Stimulated activated CD4-positive, alpha-beta T cell treated with anti-CD3 and anti-CD28 coated beads, Interleukin-4, amount 100 ng/mL, for 4 hours (primary cell): ENCODE measurements at places on chromosomes 16 and 17.

- DNase-seq = no peak
Observed at GRCh38 chr16:5378531-5378930, 280.9 kb upstream of the EEF2KMT start.

- peak; percentile 43 for DNase-seq
Observed at GRCh38 chr16:11140098-11140375, 116.0 kb downstream of the SOCS1 start.

DNA sequence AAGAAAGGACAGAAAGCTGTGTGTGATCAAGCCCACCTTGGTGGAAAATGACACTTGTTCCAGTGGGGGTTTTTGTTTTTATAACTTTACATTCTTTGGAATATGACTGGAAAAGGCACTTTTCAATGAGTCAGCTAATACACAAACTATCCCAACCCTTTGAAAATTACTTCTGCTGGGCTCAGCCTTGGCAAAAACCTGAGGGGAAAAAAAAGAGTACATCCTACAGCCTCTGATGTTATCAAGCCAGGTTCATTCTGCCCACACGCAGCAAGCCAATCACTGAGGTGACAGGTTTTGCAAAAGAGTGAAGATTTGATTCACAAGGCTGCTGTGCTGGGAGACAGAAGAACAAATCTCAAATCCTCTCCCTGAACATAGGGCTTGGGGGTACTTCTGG lies 484.5 kb upstream of the ERCC4 start:
- no peak for DNase-seq

DNA sequence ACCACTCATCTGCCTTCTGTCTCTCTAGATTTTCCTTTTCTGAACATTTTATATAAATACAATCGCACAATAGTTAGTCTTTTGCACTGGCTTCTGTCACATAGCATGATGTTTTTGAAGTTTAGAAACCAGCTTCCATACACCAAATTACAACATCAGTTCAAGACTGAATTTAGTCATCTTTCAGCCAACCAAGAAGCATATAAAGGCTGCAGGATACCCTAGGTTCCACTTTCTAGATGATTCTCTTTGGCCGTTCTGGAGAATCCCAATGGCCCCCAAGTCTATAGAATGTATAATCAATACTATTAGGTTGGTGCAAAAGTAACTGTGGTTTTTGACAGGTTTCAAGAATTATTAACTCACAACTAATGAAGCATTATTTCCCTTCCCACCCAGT lies 19.4 kb downstream of the SCPEP1 start:
- no peak for DNase-seq

DNA sequence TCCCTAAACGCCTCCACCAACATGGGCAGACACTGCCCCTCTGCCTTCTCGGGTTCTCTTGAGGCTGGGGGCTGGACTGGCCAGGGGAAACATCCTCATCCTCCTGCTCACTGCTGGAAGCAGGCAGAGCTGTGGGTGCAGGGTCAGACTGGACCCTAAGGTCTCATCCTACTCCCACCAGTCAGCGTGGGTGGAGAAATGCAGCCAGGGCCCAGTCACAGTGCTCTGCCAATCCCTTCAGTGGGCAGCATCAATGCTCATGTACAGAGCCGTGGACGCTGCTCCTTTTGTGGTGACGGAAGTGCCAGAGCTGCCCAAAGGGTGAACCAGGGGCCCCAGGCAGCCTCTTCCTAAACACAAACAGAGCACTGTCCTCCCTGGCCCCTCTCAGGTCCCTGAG lies 13.4 kb upstream of the TBX2 start:
- DNase-seq = no peak

DNA sequence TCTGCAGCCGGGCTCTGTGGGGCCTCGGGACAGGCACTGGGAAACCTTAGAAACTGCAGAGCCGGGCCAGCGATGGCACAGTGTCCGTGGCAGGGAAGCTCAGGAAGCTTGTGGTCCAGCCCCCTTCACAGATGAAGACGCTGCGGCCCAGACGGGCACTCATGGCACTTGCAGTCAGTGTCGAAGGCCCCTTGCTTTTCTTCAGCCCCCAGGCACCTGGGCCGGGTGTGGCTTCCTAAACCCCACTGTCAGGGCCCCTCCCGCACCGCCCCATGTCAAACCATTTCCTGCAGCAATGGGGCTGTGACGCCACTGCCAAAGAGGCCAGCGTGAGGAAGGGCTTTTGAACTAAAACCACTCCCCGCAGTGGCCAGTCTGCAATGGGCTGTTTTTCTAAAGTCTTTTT lies 164.0 kb downstream of the LAT start:
- peak; percentile 47 for DNase-seq

DNA sequence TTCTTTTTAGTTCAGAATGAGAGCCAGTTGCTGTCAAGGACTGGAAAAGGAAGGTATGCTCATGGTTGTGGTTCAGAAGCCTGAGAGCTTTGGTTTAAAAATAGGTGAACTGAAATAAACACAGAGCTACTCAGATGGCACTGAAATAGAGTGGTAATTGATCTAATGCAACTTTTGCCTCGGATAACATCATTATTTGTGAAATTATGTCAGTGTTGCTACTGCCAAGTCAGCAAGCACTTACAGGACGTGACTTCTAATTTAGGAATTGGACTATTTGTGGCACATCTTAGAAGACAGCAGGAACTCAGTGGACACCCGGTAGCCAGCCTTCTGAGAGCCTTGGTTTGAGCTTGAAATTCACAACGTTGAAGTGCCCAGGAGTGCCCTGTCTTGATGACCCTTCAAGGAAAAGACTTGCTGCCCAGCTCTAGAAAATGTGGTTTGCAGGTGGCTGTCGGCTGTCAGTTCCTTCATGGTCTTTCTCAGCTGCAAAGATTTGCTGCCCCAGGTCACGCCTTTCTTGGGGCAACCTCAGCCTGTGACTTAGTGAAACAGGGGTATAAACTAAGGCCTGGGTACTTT lies 42.0 kb upstream of the XYLT1 start:
- DNase-seq = no peak

GRCh38 chr16:47375423-47375822 lies 85.4 kb downstream of the ITFG1 start:
- DNase-seq = no peak

DNA sequence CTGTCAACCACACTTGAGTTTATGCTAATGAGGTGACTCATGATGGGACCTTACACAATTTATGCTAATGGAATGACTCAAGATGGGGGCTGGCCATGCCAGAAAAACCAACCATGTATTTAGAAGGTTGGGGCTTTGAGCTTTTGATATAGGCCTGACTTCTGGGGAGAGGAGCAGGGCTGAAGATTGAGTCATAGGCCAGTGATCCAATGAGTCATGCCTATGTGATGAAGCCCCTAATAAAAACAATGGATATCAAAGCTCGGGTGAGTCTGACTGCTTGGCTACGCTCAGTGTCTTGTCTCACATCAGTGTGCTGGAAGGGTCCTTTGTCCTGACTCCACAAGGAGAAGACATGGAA lies 7.3 kb downstream of the MFSD6L start:
- DNase-seq = no peak

GRCh38 chr16:47460711-47461597 lies at the start of the genes ITFG1 and PHKB:
ITFG1 (minus strand) TSS chr16:47461063; CDS start chr16:47461045, 18 bp downstream.
PHKB (plus strand) TSS chr16:47461331; CDS start chr16:47461351, 20 bp downstream.
- peak; percentile 96 for DNase-seq

- DNase-seq = no peak
Observed at GRCh38 chr16:29854520-29855100, 8.4 kb downstream of the CDIPT start.

GRCh38 chr16:60225541-60225940 lies 1491.4 kb upstream of the GOT2 start:
- DNase-seq = no peak

GRCh38 chr17:16922386-16923096 lies 49.4 kb downstream of the TNFRSF13B start:
- DNase-seq = no peak

GRCh38 chr17:74624131-74624530 lies 593 bp upstream of the CD300E start:
- DNase-seq = no peak

DNA sequence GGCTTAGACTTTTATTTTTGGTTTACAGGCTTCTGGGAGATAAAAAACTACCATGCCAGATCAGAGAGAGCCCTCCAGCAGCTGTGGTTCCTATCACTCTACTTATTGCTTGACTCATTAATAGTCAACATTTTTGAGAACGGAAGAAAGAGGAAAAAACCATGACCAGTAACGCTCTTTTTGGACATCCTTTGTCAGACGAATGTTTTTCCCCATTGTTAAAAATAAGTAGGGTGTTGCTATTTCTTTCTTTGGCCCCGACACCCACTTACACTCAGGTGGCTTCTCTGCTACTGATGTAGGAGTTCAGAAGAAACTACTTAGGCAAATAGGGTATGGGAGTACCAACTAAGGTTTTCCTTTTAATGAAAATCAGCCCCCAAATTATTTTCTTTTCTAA lies 27.5 kb downstream of the TVP23A start:
- no peak for DNase-seq

DNA sequence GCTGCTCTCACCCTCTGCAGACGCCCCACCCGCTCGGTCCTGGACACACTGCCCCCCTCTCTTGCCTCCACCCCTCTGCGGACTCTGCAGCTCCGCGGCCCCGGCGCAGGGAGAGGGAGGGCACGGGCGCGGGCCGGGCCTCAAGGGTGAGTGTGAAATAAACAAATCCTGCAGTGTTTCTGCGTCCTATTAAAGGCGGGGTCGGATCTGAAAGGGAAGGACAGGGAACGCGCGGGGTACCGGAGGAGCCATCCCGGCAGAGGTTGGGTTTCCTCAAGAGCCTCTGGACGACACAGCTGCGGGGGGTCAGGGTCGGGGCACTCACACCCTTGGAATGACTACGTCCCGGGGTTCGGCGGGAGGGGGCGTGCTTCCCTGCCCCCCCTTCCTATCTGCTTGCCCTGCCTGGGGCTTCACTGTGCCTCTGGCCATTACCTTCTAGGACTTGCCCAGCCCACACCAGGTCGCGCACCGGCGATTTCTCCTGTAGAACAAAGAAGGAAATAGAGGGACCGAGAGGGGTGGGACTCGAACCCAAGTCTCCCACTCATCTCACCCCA lies 466 bp upstream of the HSF4 start:
- no peak for DNase-seq

DNA sequence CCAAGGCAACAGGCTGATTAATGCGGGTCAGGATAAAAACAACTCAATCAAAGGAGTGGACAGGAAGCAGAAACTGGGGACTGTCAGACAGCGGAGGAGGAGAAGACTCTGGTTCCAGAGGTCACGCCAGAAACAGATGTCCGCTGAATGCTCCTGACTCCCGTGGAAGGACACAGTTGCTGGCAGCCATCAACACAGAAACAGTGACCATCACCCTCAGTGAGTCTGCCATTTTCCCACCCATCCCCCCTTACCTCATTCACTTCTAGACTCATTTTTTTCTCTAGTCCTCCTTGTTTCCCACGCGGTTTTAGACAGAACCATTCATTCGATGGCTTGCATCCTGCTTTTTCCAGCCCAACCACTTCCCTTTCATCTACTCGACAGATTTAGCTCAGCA lies 40.9 kb downstream of the DHRS7C start:
- DNase-seq = no peak

DNA sequence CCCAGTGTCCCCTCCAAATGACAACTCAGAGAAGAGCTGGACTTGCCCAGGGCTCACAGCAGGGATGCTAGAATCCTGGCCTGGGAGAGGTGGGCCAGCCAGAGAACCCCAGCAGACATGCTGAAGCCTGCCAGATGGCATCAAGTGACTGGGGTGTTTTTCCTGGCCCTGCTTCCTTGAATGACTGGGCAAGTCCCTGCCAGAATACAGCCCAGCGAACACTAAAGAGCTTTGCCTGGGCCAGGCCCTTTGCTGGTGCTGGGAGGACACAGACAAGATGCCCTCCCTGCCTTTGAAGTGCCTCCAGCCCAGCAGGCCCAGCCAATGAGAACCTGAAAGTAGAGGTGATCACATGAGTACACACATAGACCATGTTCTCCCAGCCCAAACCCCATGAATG lies 11.5 kb downstream of the ZNF319 start:
- DNase-seq = no peak

DNA sequence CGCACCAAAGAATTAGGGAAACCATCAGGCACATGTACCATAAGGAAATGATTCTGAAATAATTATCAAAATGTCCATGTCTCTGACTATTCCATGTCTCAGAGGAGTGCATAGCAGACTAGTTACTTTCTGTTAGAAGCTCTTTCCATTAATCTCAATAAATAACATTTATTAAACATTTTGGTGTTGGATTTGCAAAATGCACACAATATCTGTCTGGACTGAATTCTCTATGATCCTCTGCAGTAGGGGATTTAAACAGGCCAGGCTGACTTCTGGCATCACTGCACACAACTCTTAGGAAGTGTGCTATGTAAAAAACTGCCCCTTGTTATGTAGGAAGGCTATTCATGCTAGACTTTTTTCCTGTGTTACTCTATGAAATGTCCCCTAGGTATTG lies 283.3 kb upstream of the CDH5 start:
- no peak for DNase-seq

DNA sequence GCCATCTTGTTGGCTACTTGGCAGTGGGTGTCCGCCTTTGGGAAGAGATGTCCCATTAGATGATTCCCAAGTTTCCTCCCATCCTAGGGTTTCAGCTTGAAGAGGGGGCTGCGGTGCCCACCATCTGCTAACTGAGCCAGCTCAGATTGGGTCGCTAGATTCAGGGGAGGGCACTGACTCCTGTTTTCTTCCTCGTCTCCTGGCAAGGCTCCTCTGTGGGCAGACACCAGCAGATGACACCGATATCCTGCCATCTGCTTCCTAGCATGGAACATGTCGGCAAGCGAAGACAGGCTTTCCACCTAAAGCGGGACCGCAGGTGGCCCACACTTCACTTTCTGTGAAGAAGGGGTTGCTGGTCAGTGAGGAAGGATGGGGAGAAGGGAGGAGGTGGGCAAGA lies 27.3 kb downstream of the C17orf75 start:
- DNase-seq = no peak

DNA sequence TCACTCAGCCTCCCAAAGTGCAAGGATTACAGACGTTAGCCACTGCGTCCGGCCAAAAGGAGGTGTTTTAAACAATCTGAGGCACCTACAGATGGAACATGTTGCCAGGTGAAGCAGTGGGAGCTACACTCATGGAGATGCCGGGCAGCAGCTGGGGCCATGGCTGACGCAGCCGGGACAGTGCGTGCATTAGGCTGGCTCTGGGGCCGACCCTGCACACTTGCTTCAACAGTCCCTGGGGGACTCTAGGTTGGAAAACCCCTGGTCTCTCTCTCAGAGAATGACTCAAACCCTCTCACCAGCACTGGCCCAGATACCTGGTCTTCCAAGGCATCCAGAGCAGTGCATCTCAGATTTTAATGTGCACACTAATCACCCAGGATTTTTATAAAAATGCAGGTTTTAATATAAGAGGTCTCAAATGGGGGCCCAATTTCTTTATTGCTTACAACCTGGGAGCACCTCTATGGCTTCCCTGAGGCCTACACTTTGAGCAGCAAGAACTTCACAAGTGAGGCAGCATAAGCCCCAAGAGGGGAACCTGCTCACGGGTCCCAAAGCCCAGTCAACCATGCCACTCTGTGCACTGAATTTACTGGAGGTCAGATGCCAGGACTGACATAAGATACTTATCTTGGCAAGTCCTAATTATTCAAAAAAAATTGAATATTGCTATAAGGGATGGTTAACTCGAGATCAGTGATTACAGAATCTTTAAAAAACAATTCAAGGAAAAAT lies 70.8 kb upstream of the TRAP1 start:
- no peak for DNase-seq

GRCh38 chr17:45366691-45367090 lies 49.9 kb upstream of the MAP3K14 start:
- DNase-seq = no peak
